Stimulated activated CD4-positive, alpha-beta T cell treated with anti-CD3 and anti-CD28 coated beads, Interleukin-1b, Interleukin-23, amount 100 ng/mL, for 1 hour (primary cell): ENCODE measurements at places on chromosomes 3 and 15.

GRCh38 chr15:89784686-89784960, 8.5 kb downstream of the MESP2 start:
- DNase-seq = no peak

DNA sequence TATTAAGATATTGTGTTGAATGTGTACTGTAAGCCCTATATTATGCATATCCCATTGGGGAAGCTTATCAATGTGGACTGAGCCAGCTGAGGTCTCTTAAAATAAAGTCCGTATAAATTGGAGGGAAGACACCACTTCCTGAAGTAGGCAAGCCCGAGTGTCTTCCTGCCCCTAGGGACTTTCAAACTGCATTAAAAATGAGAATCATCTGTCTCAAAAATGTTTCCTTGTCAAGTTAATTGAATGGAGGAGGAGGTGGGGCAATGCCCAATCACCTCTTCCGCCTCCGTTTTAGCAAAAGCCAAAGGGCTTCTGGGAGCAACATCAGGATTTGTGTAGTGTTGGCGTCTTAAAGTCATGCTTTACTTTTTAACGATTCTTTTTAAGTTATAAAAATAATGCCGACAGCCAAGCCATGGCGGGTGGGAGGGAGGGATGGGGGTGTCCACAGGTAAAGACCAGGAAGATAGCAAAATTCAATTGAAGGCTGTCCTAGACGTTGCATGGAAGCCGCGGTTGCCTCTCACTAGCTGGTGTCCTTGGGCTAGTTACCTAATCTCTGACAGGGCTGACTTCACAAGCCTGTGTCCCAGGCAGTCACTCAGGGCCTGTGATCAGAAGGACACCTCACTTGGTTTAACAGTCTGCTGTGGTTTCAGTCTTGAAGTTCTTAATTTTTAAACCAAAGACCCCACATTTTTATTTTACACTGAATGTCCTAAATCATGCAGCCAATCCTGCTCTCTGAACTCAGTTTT, 524.9 kb upstream of the PROK2 start:
- no peak for DNase-seq

DNA sequence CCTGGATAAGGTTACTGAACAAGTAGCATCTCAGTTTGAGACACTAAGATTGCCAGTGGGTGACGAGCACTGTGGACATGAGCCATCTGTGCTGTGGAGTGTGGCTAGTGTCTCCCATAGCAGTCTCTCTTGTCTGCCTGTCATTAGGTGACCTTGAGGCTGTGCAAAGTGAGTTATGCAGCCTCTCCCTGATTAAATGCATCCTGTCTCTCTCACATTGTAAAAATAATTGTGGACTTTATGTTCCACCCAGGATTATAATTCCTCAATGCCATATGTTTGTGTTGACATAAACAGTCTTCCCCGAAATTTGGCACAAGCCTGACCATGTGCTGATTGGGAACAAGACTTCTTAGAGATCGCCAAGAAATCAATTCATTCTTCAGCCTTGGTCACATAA, 168.9 kb downstream of the MYRIP start:
- DNase-seq = no peak

DNA sequence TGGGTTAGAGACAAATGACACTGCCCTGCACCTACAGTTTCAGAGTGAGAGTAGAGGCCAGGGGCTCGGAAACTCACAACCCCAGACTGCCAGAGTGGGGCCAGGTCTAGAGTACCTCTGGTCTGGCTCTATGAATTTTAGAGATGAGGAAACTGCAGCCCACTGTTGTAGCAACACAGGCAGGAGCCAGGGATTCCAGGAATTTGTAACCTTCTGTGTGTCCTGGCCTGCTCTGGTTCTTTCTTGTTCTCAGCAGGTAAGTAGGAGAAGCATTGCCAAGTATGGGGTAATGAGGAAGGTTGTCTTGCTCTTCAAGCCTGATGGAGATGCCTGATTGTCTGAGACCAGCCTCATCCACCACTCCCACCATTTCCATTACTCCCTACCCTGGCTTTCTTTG, 221.8 kb downstream of the UACA start:
- no peak for DNase-seq

- DNase-seq = no peak
Observed at GRCh38 chr3:53775834-53776251, 70.4 kb downstream of the CHDH start.

DNA sequence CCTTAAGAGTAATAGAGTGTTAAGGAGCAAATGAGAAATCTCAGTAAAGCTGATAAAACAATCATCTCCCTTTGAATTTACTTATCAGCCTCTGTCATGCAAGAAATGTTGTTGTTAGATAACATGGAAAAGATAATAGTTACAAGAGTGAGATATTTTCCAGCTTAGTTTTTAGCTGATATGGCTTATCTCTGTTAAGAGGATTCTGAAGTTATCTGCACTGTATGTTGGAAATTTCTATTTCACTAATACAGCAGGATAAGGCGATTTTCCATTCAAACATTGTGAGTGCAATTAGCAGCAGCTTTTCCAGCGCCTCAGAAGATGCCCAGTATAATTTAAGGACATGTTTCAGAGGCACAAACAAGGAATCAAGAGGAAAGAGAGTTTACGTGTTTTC, 262.9 kb downstream of the CNTN6 start:
- DNase-seq = no peak

DNA sequence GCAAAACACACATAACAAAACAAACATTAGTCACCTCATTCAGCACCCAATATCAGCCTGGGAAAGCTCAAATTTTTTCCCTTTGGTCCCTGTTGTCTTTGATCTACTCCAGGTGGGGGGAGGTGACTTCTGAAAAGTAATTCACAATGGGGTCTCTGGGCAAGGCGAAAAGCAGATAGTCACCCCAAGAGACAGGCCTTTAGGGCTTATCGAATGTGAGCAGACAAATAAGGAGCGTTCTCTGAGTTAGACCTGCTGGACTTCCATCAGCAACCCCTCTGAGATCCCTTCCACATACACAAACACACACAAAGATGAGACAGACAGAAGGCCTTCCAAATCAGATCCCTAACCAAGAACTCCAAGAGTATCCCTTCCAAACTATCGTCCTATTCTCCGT, 171.0 kb upstream of the SMAD3 start:
- DNase-seq = no peak

DNA sequence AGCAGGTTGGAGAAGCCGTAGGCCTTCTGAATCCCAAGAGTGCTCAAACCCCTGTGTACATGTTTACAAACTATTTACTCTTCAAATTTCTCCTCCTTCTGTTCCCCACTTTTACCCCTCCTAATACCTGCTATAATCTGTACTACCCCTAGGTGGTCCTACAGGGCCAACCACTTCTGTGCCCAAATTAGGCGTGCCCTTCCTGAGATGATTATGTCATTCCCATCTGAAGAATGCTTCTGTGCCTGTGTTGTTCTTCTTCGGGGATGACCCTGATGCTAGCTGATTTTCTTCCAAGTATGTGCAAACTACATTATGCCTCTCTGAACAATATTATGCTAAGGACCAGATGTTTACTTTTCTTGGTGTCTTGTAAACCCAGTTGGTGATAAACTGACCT, 20.5 kb downstream of the RBP2 start:
- DNase-seq = no peak

DNA sequence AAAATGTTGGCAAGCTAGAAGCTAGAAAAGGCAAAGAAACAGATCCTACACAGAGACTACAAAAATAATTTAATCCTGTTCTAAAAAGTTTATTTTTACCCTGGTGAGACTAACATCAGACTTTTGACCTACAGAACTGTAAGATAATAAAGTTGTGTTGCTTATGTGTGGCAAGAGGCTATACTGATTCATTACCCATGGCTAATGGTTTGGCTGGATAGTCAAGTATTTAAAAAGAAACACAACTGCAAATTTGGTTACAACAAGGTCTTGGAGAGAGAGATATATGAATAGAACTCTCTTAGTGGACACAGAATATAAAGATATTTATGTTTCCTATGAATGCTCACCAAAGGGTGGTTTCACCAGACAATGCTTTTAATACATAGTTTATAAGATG, 364.2 kb upstream of the PLSCR5 start:
- no peak for DNase-seq

DNA sequence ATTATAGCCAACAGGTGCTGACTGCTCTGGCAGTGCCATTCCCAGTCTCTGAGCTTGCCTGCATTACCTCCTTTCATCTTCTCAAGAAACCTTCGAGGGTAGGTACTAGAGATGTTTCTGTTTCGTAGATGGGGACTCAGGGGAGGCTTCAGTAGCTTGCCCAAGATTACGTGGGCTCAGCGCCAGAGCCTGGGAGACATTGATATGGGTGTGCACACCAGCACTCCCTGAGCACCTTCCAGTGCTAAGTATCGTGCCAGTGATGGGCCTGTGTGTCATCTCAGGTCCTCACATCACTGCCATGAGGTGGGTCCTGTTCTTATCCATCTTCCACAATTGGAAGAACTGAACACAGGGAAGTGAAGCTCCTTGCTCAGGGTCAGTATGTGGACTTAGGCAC, 15.2 kb downstream of the TSEN2 start:
- DNase-seq = no peak

DNA sequence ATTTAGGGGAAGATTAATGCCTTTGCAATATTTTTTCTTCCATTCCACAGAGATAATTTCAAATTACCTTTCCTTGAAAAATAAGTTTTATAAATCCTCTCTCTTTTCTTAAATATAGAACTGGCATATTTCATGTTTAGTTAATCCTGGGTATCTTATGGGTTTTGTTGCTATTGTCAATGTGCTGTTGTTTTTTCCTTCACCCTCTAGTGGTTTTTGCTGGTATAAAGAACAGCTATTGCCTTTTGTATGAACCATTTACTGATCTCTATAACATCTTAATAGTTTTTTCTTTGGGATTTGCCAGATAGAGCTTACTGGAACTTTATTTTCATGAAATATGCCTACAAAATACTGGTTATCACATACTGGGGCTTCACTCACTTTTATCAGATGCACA, 359.6 kb upstream of the DPPA4 start:
- DNase-seq = no peak

GRCh38 chr15:73892446-73893226, 19.3 kb downstream of the TBC1D21 start:
- no peak for DNase-seq

GRCh38 chr15:63473999-63474809, 30.2 kb upstream of the USP3 start:
- DNase-seq = no peak

DNA sequence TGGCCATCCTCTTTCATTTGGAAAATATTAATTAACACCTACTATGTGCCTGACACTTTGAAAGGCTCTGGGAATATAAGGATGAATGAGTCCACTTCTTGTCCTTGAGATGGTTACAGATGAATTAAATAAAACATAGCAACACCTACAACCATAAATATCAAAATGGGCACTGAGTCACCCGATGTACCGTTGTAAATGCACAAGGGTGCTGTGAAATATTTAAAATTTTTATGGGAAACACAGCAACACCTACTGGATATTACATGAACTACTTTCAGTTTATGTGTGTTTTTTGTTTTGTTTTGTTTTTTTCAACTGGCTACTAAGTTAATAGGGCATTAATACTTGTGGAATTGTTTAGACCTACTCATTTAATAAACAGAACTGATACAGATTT, 239.0 kb upstream of the NAALADL2 start:
- no peak for DNase-seq

DNA sequence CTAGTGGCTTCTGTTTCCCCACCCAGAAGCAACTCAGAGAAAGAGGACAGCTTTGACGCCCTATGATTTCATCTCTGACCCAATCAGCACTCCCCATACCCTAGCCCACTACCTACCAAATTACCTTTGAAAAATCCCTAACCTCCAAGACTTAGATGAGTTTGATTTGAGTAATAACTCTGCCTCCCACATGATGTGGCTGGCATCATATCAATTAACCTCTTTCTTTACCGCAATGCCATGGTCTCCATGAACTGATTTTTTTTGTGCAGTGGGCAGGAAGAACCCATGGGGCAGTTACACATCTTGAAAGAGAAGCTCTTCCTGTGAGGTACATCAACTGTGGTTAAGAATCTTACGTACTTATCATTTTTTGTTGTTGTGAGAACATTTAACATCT, 25.5 kb upstream of the APOD start:
- DNase-seq = no peak

GRCh38 chr3:189995129-189995528, 125.6 kb downstream of the P3H2 start:
- DNase-seq = no peak

DNA sequence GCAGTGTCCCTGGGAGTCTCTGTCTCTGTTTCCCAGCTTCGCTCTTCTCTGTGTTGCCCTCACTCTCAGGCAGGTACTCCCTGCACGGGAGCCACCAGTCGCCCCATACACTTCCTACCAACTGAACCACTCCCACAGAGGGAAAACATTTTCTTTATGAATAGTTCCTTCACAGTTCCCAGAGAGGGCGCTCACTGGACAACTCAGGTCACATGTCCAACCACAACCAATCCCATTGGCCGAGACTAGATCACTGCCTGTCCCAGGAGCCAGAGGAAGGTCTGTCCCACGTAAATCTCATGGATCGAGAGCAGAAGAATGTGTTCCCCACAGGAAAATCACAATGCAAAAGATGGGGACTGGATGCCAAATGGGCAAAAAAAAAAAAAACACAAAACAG, 26.1 kb downstream of the GRK7 start:
- no peak for DNase-seq

DNA sequence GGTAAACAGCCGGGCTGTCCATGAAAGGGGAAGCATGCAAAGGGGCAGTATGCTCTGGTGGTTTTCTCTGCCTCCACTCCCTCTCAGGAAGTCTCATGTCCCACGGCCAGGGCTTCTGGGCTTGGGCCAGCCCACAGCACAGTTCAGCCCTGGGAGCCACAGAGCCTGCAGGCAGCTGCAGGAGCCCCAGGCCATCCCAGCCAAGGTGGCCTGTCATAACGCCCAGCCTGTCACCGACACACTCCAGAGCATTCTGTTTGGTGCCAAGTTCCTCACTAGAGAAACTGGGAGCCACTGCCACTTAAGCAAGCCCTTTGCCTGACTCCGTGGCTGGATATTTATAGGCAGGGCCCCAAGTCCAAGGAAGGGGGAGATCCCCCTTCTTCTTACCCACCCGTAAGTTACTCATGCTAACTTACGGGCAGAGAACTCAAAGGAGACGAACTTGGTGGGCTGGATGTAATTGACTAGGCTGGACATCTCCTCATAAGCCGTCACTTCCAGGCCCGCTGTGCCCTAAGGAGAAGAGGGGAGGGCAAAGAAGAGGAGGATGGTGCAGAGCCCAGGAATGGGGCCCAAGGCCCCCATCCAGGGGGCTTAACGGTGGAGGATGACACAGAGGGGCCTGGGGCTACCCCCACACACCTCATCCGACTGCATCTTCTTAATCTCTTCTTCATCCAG, 11.7 kb downstream of the PLCB2 start:
- DNase-seq = no peak

DNA sequence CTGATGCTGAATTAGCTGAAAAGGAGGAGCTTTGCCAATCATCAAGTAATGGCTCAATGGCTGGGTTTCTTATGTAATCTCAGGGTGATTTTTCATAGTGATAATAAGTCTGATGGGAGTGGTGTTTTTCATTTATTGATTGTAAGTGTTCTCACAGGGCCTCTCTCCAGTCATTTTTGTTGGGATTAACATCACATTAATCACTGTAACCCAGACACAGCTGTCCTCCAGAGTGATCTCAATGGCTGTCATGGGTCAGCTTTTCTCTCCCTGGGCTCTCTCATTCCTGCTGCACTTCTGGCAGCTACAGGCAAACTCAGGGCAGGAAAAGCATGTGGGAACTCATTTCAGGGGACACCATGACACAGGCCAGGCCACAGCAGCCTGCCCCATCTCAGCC, 162.9 kb downstream of the LRTM1 start:
- no peak for DNase-seq
